Upper lobe of right lung (tissue), 1 donor: ENCODE measurements at places on chromosomes 2 and 18. TPM values are rescaled to one million over a fixed set of nuclear protein-coding genes. Genes with fewer than 3 reads are reported as not detected.

Gene ACVR1
- total RNA-seq: 34.4 TPM

Gene AQP4
- 345 TPM for total RNA-seq

Gene IL36A
- not detected for total RNA-seq

Gene SF3B6
- 55.2 TPM for total RNA-seq

Gene GCG
- total RNA-seq: not detected

Gene PARD6G
- 6.5 TPM for total RNA-seq

Gene EMILIN1
- 84.6 TPM for total RNA-seq

Gene EVX2
- not detected for total RNA-seq

Gene MOGAT1
- total RNA-seq: 2.2 TPM

Gene HOXD12
- not detected for total RNA-seq

Gene MC5R
- total RNA-seq: not detected

Gene NAGK
- total RNA-seq: 126 TPM

Gene PLGLB1
- total RNA-seq: 3.3 TPM

Gene CYTIP
- total RNA-seq: 34.7 TPM

Gene TPGS2
- total RNA-seq: 57.6 TPM

GRCh38 chr18:63137999-63138435, 181.6 kb downstream of the BCL2 start:
- no peak for DNase-seq

GRCh38 chr2:72886505-72887031, 640 bp upstream of the SPR start:
- no peak for DNase-seq

DNA sequence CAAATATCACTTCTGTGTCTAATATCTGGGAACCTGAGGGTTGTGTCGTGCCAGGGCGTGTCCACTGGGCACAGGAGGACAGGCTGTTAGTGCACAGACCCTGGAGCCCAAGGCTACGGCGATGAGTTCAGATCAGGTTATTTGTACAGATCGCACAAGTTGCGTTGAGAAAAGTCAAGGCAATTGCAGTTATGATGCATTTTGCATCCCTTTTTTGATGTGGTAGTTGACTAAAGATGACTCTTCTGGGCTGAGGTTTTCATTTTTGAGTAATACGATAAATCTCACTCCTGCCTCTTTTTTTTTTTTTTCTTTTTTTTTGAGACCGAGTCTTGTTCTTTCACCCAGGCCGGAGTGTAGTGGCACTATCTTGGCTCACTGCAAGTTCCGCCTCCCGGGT, 7.2 kb downstream of the RBFA start:
- no peak for DNase-seq

DNA sequence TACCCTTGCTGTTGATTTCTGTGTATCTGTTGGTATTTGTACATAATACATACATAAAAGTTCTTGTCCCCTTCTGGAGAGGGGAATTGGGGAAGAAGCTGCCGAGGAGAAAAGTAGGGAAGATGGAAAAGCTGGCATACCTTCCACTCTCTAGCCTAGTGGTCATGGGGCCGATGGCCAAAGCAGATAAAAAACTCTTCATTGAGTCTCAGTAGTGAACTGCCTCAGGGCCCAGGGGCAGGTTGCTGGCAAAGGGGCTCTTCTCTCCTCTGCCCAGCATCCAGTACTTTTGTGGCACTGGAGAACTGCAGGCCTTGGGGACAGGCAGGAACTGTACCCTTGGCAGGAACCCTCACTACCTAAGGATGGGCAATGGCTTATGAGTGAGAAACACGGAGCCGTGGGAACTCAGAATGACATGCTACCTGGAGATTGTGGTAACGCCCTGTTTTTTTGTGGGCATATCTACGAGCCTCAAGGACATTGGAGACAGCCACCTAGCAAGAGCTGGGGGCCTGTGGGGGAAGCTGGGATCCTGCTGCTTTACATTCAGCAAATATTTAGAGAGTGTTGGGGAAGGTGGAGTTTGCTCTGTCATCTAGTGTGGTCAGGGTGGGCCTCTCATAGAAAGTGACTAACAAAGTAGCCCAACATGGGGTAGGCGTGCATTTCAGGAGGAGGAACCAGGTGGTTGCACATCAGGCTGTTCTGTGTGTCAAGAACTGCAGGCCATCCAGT, 22.6 kb upstream of the ITGB6 start:
- DNase-seq: no peak

DNA sequence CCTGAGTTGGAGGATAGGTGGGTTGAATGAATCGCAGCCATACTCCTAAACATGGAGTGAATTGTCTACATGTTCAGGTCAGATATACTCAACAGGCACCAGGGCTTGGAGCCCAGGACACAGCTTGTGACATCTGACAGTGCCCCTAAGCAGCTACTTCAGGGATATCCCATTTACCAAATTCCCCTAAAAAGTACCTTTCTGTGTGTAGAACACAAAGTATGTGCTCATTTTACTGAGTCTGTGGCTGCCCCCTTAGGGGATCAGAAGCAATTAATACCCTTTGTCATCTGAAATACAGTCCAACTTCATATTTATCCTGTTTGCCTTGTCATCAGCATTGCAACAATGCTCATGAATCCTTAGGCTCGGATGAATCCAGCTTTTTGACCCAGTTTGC, 20.8 kb downstream of the TNFRSF11A start:
- DNase-seq: no peak

GRCh38 chr18:38751898-38752297, 1186.3 kb upstream of the CELF4 start:
- no peak for DNase-seq

DNA sequence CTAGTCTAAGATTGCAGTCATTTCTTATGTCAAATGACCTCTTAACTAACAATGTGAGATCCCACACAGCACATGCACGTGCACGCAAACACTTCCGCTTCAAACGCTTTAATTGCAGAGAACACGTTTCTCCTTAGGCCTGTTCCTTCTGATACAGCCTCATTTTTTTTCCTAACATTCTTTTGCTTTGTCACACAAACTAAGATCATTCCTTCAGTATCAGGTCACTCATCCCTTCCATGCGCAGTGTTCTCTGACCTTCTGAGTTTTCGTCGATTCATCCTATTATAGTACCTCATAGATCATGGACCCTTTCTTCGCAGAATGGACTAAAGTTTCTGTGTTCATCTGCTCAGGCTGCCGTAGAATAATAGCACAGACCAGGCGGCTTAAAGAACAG, 327.1 kb upstream of the CDH19 start:
- no peak for DNase-seq

DNA sequence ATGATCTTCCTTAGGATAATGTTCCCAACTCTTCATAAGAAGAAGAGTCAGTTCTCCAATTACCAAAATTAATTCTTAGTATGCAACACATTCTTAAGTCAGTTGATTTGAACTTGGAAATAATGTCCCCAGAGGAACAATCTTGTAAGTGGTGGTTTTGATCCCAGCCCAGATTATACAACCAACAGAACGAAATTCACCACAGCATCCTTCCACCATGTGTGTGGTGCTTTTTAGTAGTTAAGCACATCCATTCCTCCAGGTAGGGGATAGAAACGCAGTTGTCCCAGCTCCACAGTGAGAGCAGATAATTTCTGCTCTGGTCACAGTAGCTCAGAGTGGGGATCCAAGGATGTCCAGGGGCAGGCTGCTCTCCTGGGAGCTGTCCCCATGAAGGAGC, 161.7 kb upstream of the SLC39A10 start:
- no peak for DNase-seq

GRCh38 chr2:240347949-240348500, 87.4 kb upstream of the GPC1 start:
- no peak for DNase-seq

DNA sequence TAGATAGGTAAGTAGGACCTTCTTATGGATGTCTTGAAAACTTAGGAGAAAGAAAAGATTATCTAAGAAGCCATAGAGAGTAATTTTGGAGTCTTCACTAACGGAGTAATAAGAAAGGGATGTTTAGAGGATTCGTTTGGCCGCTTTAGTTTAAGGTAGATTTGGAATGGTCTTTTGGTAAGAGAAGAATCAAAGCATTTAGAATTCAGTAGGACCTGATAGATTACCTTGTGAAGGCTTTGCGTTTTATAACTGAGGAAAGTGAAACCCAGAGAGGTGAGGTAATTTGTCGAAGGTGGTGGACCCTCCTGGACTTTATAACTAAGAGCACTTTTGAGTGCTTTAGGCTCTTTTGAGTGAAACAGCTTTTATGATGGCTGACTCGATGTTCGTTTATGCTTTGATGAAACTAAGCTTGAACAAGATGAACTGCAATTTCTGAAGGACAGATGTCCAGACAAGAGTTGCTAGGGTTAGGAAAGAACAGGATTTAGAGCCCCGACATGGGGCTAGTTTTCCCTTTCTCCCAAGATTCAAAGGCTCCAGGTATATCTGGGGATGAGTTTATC, 1.3 kb downstream of the MYL12B start:
- DNase-seq: no peak

- DNase-seq: no peak
Observed at GRCh38 chr2:43943809-43944452, 51.9 kb downstream of the LRPPRC start.

DNA sequence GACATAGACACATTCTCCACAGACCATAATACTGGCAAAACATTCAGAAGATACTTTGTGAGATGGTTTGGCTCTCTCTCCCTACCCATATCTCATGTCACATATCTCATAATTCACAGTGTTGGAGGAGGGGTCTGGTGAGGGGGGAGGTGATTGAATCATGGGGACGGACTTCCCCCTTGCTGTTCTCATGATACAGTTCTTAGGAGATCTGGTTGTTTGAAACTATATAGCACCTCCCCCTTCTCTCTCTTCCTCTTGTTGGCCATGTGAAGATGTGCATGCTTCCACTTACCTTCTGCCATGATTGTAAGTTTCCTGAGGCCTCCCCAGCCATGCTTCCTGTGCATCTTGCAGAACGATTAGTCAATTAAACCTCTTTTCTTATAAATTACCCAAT, 61.1 kb downstream of the HK2 start:
- DNase-seq: no peak

- no peak for DNase-seq
Observed at GRCh38 chr18:34956663-34957062, 84.5 kb upstream of the MAPRE2 start.

DNA sequence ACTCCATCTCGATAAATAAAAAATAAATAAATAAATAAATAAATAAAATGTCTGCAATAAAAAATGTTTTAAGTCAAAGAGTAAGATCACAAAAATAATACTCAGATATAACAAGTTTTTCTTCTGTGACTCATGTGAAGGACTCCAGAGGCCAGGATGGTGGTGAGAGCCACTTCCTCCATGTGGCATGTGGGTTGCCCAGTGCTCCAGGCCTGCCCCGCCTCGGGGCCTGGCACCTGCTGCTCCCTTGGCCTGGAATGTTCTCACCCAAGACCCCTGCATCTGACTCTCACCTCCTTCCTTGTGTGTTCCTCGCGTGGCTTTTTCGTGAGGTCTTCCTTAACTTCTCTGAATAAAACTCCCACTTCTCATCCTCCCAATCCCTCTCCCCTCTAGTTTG, 77.4 kb upstream of the LDLRAD4 start:
- DNase-seq: no peak

- no peak for DNase-seq
Observed at GRCh38 chr2:54903736-54904554, 146.3 kb downstream of the RTN4 start.

- no peak for DNase-seq
Observed at GRCh38 chr18:50441016-50441415, 66.2 kb downstream of the SKA1 start.

- no peak for DNase-seq
Observed at GRCh38 chr2:182043861-182044260, 58.2 kb downstream of the PPP1R1C start.

- DNase-seq: peak; percentile 83
Observed at GRCh38 chr2:109510136-109511028, 103.4 kb downstream of the SEPTIN10 start.

GRCh38 chr2:113834051-113834730, 55.7 kb upstream of the ACTR3 start:
- no peak for DNase-seq

- DNase-seq: no peak
Observed at GRCh38 chr2:73133566-73134197, 20.9 kb upstream of the RAB11FIP5 start.

- DNase-seq: no peak
Observed at GRCh38 chr2:109021895-109022300, 32.9 kb upstream of the EDAR start.

- peak; percentile 81 for DNase-seq
Observed at GRCh38 chr2:217886720-217887309, 116.0 kb downstream of the TNS1 start.

- peak; percentile 88 for DNase-seq
Observed at GRCh38 chr2:84906108-84906899, 848 bp downstream of the TMSB10 start.

- DNase-seq: no peak
Observed at GRCh38 chr2:208948073-208948472, 475.8 kb upstream of the MAP2 start.

DNA sequence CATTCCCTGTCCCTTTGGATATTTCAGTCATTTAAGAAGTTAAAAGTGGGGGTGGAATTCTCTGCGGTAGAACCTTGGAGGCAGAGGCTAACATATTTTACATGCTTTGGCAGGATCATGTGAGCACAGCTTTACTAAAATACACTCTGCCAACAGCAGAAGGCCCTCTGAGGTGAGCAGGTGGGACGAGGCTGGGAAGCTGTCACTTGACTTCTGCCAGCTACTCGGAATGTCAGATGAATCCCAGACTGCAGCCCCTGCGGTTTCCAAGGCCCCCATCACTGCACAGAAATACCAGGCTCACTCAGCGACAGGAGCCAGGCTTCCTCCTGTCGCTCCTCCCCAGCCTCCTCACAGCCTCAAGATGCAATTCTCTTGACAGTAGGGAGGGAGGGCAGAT, 220.9 kb upstream of the REV1 start:
- DNase-seq: no peak

- no peak for DNase-seq
Observed at GRCh38 chr2:68387408-68388350, 22.6 kb downstream of the PLEK start.

DNA sequence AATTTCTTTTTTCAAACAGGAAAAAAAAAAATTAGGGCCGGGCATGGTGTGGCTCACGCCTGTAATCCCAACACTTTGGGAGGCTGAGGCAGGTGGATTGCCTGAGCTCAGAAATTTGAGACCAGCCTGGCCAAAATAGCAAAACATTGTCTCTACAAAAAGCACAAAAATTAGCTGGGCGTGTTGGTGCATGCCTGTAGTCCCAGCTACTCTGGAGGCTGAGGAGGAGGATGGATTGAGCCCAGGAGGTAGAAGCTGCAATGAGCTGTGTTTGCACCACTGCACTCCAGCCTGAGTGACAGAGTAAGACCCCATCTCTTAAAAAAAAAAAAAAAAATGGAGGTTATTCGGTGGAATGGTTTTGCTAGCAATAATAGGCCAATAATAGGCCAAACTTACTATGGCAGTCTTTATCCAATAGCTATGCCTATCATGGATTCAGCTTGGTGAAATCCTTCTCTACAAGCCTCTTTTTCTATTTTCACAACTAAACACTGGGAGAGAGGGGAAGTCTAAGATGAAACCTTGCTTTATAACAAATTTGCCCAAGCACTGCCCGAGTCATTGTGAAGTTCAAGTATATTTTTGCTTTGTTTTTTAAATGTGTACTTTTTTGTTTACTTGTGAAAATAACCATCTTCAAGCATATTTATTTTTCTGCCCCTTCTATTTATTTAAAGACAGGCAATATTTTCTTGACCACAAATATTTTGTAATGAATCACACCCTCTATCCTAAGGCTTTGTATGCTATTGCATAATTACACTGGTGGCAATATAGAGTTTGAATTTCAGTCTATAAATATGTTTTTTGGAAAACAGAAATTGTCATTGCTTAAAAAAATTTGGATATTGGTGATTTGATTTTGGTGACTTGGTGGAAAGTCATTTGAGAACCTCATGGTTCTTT, 20.0 kb upstream of the KYNU start:
- no peak for DNase-seq
